GM12865 (cell line): ENCODE measurements at places on chromosomes 6 and 20.
A peak's percentile ranks its signal among the peaks of the same experiment; 100 is the strongest.

- DNase-seq, result no peak
Measured at GRCh38 chr20:36126836-36127527, 27.6 kb upstream of the EPB41L1 start.

- DNase-seq, result no peak
Measured at GRCh38 chr6:149751239-149751638, 1.7 kb downstream of the PCMT1 start.

DNA sequence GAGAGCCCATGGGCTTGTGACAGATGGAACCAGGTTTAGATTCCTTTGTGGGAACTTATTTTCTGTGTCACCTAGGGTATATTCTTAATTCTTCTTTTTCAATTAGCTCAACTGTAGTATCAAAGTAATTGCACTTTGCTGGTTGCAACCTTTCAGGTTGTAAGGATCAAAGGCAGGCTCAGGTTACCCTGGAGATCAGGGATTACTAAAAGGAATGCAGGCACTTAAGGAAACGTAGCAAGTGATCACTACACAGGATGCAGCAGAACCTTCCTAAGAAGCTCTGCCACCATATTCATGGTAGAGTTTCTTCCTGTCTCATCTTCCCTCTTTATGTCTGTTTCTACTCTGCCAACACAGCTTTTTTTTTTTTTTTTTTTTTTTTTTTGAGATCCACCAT, 133.2 kb upstream of the JAG1 start:
- no peak for DNase-seq

GRCh38 chr20:3541887-3542721, 71.3 kb downstream of the ATRN start:
- no peak for DNase-seq

DNA sequence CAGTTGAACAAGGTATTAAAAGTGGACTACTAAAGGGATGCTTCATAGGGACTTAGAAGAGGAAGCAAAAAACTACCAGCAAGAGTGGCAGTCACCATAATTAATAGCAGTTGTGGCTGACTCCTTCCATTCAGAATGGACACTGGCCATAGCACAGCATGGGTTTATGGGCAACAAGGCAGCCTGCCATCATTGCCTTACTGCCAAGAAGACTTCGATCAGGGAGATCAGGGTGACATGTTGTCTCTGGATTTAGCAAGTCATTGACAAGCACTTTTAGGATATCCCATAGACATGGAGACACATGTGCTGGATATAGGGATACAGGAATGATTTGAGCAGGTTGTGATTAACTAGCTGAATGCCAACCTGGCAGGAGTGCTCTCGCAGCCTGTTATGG, 35.3 kb upstream of the RIPOR2 start:
- no peak for DNase-seq

DNA sequence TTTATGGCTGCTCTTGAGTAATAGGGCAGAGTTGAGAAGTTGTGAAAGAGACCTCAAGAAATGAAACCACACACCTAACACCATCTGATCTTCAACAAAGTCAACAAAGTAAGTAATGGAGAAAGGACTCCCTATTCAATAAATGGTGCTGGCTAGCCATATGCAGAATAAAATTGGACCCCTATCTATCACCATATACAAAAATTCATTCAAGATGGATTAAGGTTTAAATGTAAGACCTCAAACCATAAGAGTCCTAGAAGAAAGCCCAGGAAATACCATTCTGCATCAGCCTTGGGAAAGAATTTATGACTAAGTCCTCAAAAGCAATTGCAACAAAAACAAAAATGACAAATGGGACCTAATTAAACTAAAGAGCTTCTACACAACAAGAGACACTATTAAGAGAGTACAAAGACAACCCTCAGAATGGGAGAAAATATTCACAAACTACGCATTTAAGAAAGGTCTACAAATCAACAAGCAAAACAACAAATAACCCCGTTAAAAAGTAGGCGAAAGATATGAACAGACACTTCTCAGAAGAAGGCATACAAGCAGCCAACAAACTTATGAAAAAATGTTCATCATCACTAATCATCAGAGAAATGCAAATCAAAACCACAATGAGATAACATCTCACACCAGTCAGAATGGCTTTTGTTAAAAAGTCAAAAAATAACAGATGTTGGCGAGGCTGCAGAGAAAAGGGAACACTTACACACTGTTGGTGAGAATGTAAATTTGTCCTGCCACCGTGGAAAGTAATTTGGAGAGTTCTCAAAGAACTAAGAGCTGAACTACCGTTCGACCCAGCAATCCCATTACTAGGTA, 4.0 kb downstream of the MAP3K5 start:
- DNase-seq, result peak; percentile 70
